ENCODE measurements at places on chromosomes 1 and 21. TPM values are rescaled to one million over a fixed set of nuclear protein-coding genes. Genes with fewer than 3 reads are reported as not detected.
A peak's percentile ranks its signal among the peaks of the same experiment; 100 is the strongest.

- no peak for DNase-seq
These were observed 6.3 kb upstream of the LYST start for GRCh38 chr1:235873045-235873444.

- no peak for DNase-seq
These were observed 9.3 kb upstream of the IKBKE start for GRCh38 chr1:206460836-206461426.

- DNase-seq = no peak
These were observed 40.5 kb upstream of the KCNE1 start for GRCh38 chr21:34552360-34553098.

DNA sequence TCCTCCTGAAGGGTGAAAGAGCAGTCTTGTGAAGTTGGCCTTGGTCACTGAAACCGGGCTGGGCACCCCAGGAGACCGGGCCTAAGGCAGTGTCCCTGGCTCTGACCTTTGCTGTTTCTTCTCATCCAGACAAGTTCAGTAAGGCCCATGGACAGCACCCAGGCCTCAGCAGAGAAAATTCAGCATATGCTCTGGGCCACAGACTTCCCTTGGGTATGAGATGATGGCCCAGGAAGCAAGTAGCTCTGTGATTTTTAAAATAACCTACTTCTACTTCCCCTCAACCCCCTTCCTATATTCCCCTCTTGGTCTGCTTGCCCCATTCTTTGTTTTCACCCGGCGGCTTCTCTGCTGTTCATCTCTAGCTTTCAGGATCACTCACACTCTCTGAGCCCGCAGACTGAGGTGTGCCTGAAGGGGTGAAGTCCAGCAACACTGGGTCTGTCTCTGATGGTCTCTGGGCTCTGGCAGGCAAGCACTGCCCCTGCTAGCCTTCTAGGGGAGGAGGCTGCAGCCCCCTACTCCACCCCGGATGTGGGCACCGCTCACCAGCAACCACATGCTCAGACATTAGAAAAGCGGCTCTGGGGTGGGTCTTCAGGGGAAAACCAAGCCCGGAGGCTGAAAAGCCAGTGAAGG lies 2.9 kb upstream of the GPR25 start:
- no peak for DNase-seq

GRCh38 chr1:165631342-165632151 lies 513 bp downstream of the MGST3 start:
- peak; percentile 57 for DNase-seq

DNA sequence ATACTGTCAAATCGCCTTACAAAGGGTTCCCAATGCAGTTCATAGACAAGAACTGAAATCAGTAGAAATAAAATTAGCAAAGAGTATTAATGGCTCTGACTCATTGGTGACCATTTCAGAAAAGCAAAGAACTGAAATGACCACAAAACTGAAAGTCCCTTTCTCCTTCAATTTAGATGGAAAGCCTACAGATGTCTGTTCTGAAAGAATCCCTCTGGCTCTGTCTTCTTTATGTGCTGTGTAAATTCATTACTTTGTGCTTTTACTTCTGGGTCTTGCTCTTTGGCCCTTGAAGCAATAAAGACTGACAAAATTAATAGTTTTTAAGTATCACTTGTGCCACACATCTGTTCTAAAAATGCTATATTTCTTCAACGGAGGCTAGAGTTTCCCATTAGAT lies 62.7 kb upstream of the GPR89A start:
- no peak for DNase-seq

DNA sequence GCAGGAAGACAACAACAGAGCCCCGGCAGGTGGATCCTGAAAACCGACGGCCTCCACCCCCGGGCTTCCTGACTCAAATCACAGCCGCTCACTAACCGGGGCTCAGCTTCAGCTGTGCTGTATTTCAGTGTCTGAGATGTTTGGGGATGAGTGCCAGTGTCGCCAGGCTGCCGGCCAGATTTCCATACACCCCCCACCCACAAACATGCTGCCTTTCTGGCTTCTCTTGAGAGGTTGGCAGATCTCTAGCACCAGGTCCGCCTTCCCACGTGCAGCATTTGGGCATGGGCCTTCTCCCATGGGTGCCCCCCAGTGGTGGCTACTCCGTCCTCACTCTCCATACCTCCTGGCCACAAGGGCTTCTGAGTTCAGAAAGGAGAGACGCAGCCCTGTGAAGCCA lies 34.8 kb downstream of the KCNAB2 start:
- DNase-seq = no peak

- no peak for DNase-seq
These were observed 89.0 kb upstream of the MACF1 start for GRCh38 chr1:39115271-39116110.

- DNase-seq = peak; percentile 88
These were observed 420 bp downstream of the CFAP57 start for GRCh38 chr1:43172527-43172972.

DNA sequence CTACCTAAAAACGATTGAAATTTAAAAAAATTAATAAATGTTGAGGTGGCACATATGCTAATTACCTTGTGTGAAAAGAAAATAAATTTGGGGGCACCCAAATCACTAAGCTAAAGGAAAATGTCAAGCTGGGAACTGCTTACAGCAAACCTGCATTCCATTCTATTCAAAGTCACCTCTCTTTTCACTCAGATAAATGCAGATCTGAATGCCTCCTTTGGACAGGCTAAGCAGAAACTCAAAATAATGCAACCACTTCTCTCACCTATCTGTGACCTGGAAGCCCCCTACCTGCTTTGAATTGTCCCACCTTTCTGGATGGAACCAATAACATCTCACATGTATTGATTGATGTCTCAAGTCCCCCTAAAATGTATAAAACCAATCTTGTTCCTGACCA lies 628.7 kb downstream of the AMY1C start:
- no peak for DNase-seq

- DNase-seq = no peak
These were observed 67.6 kb upstream of the LRRC8B start for GRCh38 chr1:89457046-89457445.

GRCh38 chr1:29249170-29249691 lies 12.9 kb downstream of the PTPRU start:
- DNase-seq = no peak

DNA sequence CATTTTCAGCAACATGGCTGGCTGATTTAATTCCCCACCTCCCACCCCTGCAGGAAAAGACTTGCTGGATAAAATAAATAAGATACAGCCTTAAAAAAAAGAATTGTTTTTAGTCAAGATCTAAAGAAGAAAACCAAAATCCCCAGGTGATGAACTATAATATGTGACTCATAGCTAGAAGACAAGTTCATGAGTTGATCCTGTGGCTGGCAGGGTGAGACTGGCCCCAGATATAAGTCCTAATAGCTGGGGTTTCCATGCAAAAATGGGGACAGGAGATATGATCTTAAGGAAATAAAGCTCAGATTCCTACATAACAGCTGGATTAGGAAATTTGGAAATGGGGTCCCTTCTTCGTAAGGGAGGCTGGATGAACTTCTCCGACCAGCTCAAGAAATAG lies 21.9 kb upstream of the RGSL1 start:
- no peak for DNase-seq

DNA sequence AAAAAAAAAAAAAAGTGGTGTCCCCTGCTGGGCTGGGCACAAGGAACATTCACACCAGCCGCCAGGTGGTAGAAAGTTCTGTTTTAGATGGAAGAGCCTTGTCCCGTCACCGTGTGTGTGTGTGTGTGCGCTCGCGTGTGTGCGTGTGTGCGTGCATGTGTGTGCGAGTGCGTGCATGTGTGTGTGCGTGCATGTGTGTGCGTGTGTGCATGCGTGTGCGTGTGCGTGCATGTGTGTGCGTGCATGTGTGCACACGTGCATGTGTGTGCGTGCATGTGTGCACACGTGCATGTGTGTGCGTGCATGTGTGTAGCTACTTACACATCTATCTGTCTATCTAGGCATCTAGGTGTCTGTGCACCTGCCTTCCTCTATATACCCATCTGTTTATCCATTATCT lies 491.7 kb downstream of the NPHP4 start:
- DNase-seq = no peak

- DNase-seq = no peak
These were observed 117.3 kb upstream of the BARHL2 start for GRCh38 chr1:90834354-90834885.

GRCh38 chr21:46597896-46598343 lies 7.0 kb downstream of the S100B start:
- DNase-seq = no peak

DNA sequence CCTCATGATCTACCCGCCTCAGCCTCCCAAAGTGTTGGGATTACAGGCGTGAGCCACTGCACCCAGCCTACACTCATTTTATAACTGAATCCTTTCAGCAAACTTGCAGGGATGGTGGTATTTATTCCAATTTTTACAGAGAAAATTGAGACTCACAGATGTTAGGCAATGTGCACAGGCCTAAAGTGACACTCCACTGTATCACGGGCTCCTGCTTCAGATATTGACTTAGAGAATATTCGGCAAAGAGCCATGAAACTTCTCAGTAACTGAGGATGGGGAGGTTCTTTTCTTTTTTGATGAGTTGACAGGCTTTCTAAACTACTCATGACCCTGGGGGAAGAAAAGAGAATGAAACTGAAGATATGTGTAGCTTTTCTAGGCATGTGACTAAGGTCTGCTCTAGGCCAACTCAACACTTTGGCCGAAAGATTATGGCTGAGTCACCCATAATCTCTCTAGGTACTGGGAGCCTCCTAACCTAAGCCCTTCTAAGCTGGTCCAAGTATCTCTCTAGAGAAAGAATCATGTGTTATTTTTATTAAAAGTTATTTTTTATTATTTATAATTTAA lies 19.9 kb upstream of the PTCH2 start:
- no peak for DNase-seq

DNA sequence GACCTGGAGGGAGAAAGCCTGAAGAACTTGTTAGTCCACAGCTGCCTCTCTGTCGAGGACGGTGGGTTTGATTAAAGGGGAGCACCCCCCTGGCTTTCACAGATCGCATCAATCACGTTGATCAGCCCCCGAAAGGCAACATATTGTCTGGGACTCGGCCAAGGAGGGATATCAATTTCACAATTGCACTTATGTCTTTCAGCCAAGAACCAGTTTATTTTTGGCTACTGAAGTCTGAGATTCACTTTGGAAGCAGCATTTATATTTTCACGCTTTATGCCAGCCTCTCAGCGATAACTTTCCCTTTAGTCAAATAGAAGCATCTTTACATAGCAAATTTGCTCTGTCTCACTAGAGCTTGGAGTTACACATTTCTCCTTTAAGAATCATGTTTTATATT lies 253.2 kb upstream of the RRP15 start:
- DNase-seq = no peak

DNA sequence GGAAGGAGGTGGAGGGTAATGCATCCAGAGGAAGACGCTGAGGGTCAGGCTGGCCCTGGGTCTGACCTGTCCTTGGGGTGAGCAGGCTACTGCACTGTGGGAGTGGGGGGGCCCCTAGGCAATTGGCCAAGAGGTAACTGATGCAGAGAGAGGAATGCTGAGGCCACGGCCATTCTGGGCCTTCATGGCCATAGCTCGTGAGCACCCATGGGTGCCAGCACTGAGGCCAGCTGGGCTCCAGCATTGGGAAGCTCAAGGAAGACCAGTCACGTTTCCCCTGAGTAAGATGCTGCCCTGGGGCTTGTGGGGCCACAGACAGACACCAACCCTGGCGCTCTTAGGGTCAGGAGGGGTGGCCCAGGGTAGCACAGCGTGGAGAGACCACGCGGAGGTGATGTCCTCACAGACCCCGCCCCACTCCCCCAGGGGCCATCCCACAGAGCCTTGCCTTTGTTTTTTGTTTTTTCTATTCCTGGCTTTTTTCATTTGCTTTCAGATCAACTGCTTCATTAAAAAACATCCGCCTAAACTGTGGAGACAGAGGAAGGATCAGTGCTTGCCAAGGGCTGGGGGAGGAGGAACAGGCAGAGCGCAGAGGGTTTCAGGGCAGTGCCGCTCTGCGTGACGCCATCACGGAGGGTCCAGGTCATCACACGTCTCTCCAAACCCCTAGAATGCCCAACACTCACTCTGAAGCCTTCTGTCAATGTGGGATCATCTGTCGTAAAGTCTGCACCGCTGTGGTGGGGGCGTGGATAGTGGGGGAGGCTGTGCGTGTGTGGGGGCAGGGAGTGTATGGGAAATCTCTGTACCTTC lies 61.1 kb downstream of the SIK1 start:
- no peak for DNase-seq

- no peak for DNase-seq
These were observed 413.0 kb upstream of the ESRRG start for GRCh38 chr1:217135987-217136894.

DNA sequence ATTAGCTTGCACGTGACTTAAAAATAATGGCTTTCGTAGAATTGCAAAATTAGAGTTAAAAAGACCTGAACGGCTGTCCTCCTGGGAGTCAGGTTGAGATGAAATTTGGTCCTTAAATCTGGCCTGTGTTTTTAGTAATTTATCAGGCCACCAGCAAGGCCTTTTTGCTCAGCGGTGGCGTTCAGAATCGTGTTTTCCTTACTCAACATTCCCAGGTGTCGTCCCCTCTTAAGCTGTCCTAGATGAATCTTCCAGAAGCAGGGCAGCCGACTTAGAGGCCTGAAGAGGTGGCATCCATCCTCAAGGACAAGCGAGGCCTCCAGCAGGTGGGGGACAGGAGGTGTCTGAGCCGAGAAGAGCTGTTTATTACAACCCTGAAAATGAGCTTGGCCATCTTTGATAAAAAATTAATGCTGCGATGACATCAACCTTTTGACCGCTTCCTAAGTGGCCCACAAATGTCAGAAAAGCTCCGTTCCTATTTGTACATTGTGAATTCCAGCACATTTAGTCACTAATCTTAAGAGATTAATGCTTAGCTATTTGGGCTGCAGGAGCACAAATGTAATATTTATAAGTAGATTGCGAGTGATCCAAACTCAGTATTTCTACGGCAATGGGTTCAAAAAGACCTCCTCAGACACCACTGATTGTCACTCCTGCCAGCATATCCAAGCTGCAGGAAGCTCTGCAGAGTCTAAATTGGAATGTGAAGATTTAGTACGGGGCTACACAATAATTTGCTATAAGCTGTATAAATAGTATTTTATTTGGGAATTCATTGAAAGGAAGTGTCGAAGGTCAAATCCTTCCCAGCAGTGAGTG lies 344.1 kb upstream of the VAMP3 start:
- no peak for DNase-seq

GRCh38 chr1:202184750-202185460 lies 8.7 kb upstream of the LGR6 start:
- peak; percentile 76 for DNase-seq

DNA sequence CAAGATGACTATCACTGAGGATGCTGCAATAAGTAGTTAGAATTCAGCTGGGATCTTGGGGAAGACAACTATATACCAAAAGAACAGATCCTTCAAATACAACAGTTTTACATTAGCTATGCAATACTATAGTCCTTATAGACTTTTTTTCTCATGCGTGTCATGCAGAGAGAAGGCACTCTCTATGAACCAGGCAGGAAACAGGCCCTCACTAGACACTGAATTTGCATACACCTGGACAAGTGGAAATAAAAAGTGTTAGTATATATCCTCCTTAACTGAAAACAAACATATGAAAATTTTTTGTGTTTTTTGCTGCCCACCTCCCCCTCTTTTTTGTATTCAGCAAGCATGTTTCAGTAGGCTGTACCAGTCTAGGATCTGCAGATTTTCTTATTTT lies 29.9 kb downstream of the TMCO1 start:
- no peak for DNase-seq

The FOXD2 gene
- 0.34 TPM for total RNA-seq

The IL24 gene
- total RNA-seq = not detected

The IKBKE gene
- total RNA-seq = 12.5 TPM

The KRTAP19-6 gene
- total RNA-seq = not detected

The CEP85 gene
- total RNA-seq = 13.1 TPM

The PADI6 gene
- total RNA-seq = not detected

The VHLL gene
- not detected for total RNA-seq

The CFAP74 gene
- total RNA-seq = 0.83 TPM

The NTRK1 gene
- total RNA-seq = 1.7 TPM

The MTARC1 gene
- total RNA-seq = 29.0 TPM

The STUM gene
- 2.8 TPM for total RNA-seq

The POGK gene
- total RNA-seq = 70.0 TPM

The COL16A1 gene
- 110 TPM for total RNA-seq

The FAM177B gene
- 0.44 TPM for total RNA-seq

Data from ureter (tissue), 1 donor.